ENCODE measurements at places on chromosomes 5 and 9.

GRCh38 chr5:116002116-116002906 is 30.0 kb upstream of the ARL14EPL start:
- no peak for DNase-seq

GRCh38 chr9:76573905-76574760 is 115.2 kb downstream of the GCNT1 start:
- DNase-seq = no peak

- DNase-seq = no peak
Measured at GRCh38 chr9:135711391-135711790, 9.4 kb downstream of the KCNT1 start.

GRCh38 chr9:120857481-120857880 is 14.8 kb upstream of the PSMD5 start:
- no peak for DNase-seq

GRCh38 chr5:59133764-59134261 is 550.9 kb downstream of the RAB3C start:
- no peak for DNase-seq

DNA sequence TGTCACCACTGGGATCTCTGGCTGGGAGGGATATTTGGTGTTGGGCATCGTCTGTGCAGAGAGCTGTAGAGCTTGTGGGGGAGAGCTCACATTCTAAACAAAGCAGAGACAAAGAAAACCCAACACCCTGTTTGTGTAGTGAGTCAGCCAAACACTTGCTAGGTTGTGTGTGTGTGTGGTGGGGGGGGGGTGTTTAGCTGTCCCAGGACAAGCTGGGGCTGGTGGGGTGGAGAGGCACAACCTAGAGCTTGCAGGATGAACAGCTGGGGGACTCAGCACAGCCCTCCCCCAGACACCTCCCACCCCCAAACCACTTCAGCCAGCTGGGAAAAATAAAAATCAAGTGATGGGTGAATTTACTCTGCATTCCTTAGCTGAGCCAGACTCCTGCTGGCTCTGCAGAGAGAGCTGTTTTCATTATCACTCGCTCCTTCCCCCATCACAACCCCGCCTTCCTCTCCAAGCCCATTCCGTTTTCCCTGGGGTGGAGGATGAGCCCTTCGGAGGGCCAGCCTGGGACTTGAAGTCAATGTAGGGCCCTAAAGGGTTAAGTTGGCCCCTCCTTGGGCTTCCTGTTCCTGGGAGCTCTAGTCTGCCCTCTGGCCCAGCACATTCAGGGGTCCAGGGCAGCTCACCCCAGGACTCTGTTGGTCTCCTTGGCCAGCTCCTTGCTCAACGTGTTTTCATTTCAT is 2.6 kb downstream of the OLFML2A start:
- DNase-seq = no peak

DNA sequence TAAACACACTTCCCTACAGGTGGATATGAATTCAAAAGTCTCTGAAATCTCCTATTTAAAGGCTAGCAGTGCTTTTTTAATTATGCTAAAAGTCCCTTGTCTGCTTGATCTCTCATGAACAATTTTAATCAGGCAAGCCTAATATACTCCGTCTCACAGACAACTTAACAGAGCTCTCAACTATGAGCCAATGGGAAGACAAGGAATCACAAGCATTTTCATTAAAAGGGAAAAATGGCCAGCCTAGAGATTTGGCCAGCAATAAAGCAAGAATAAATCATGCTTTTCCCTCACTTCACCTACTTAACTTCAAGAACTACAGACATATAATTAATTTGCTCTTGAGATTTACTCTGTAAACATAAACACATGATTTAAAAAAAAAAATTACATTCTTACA is 78.0 kb downstream of the RFX3 start:
- no peak for DNase-seq

DNA sequence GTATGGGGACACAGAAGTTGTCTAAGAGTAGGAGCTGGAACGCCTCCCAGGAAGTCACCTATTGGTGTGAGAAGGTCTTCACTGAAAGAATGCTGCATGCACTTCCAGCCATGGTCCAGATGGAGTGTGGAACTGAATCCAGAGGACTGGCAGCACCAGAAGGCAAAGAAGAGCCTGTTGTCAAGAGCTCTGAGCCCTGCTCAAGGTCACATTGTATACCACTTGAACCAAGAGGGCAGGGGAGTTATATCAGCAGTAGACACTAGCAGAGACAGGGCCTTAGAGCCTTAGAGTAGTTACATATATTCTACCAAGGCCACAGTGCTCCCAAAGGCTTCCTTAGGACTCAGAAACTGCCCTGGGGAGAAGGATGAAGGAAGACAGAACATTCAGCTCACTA is 130.8 kb upstream of the POC5 start:
- no peak for DNase-seq

- DNase-seq = no peak
Measured at GRCh38 chr5:52804981-52805380, 17.3 kb downstream of the ITGA1 start.

- DNase-seq = no peak
Measured at GRCh38 chr9:79131824-79132377, 439.9 kb upstream of the TLE4 start.

GRCh38 chr5:23268136-23268535 is 239.3 kb upstream of the PRDM9 start:
- DNase-seq = no peak

DNA sequence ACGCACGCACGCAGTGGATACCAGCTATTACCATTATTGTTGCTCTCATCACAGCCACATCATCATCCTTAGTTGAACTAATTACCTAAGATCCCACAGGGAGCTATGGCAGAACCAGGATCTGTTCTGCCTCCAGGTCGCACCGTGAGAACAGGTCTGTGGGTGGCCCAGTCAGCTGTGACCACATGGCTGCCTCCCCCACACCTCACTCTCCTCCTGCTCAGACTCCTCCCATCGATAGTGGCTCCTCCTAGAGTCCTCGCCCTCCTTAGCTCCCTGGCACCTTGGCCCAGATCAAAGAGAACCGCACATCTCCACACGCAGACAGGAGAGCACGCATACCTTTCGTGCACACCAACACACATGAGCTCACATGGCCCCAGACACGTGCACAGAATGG is 32.4 kb upstream of the RPL26L1 start:
- DNase-seq = no peak

DNA sequence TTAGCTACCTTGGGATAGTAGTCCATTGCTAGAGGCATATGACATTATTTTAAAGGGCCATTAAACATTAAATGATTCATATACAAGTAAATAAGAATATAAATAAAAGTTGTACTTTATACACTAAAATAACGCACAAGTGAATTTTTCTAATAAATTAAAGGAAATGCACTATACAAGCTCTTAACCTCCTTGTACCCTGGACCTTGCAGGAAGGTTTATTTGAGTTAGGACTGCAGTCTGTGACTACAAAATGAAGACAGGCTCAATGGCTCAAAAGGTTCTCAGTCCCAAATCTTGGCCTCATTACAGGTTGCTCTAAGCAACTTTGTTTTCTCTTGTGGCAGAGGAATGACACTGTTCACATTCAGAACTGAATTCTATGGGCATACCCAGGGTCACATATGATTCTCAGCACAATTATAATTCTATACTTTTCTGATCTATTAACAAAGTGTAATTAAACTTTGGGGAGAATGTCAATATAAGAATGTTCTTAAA is 34.4 kb downstream of the FEM1C start:
- DNase-seq = no peak

DNA sequence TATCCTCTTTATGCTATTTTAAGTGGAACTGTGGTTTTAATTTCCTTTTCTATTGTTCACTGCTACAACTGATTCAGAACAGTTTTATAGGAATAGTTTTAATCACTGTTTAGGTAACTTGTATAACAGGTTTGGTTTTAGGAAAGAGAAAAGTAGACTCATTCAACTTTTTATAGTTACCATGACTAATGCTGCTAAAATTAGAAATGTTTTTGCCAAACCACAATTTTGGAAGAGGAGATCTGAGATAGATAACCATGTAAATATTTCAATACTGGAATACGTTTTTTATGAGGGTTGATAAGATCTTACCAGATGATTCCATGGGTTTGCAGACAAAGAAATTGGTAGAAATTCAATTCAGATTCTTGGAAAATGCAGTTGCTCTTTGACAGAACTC is 404.6 kb upstream of the ARRDC3 start:
- no peak for DNase-seq

All from NCI-H187 treated with DMSO at 0.1 percent for 48 hours (cell line).